ENCODE measurements at places on chromosomes 6 and 20.
A peak's percentile ranks its signal among the peaks of the same experiment; 100 is the strongest.

GRCh38 chr20:43910564-43910963, 4.1 kb upstream of the TOX2 start:
- no peak for DNase-seq

DNA sequence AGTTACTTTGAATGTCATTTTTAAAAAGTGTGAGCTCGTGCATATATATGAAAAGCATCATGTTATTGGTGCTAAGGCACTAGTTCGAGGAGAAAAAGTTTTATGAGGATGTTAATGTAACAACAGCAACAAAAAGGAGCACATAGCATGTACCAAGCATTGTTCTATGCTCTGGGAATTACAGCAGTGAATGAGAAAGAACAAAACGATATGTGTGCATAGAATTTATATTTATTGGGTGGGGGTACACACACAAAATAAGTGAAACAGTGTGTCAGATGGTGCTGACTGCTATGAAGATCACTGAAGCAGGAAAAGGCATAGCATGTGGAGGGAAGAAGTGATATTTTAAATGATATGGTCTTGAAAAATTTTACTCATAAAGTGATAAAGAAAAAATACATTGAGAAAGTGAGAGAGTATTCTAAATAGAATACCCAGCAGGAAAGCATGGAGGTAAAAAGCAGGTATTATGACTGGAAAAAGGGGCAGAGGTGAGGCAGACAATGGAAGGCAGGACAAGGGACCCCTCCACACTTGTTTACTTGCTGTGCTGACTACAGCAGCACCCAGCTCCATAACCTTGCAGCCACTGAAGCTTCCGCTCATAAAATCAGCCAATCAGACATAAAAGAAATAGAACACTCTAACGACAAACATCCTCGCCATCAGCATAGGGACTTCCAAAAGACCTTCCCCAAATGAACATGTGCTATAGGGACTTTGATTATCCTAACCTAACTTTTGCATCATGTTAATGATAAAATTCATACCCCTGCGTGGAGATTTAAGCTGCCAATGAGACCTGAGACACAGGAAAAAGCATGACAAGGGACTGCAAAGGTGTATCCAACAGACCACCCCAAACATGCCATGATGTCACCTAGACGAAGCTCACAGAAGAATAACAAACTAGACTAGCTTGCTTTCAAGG, 119.9 kb downstream of the HFE start:
- no peak for DNase-seq

GRCh38 chr6:72653026-72653425, 31.2 kb downstream of the KCNQ5 start:
- no peak for DNase-seq

DNA sequence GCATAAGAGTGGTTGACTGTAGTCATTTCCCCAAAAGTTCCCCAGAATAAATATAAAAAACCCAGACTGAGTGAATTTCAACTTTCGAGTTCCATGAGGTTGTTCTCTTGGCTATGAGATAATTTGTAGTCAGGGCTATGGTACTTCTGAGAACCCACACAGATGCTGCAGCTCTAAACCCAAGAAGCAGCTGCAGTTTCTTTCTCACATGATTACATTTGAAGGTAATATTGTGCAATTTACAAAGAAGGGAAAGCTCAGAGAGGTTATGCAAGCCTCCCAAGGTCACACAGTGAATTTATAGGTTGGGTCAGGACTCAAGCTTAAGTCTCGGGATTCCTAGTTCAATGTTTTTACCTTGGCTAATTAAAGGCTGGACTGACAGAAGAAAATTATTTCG, 29.7 kb upstream of the CD93 start:
- DNase-seq = peak; percentile 23

- no peak for DNase-seq
Measured at GRCh38 chr6:11828262-11828870, 49.8 kb upstream of the ADTRP start.

DNA sequence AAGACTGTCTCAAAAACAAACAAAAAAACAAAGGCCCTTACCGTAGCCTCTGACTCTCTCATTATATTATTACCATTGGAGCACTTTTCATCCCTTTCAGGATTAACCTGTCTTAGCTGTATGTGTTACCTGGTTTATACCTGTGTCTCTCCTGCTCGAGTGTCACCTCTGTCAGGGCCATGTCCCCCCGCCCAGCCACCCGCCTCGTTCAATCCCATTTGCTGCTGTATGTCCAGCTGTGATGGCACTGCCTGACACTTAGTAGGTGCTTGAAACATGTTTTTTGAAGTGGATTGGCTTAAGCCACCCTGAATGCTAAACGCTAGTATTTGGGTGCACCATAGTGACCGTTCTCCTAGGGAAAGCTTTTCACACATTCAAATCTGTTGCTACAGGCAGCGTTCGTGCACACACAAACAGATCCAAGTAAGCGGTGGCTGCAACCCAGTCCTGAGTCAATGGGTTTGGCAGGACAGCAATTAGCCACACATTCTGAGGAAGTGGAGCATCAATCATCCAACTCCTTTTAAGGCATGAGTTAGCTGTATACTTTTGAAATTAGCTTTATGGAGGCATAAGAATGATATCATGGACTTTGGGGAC, 98.9 kb upstream of the ZNF217 start:
- no peak for DNase-seq

DNA sequence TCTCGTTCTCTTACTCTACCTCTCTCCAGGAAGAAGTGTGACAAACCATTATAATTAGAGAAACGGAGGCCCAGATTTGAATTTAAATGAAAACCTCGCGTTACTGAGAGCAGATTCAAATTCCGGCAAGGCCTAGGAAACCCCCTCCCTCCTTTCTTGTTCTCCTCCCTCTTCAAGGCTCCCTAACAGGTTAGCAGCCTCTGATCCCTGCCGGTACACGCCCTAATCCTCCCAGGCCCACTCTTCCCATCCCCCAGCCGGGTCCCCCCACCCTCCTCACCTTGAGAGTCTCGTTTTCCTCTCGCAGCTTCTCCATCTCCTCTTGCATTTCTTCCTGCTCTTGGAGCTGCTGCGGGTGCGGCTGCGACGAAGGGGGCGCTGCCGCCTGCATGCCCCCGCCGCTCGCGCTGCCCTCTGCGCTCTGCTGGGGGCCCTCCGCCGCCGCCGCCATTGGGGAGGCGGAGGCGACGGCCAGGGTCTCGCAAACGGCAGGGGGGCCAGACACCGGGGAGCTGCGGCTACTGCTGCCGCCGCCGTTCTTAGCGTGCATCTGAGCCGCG, 3.8 kb downstream of the MTCL3 start:
- DNase-seq = no peak

- no peak for DNase-seq
Measured at GRCh38 chr6:38738261-38738660, 23.1 kb downstream of the DNAH8 start.

- no peak for DNase-seq
Measured at GRCh38 chr6:119297049-119297448, 52.5 kb downstream of the MAN1A1 start.

- no peak for DNase-seq
Measured at GRCh38 chr6:157952861-157953351, 28.8 kb upstream of the SYNJ2 start.

GRCh38 chr6:41546866-41547798, 951 bp downstream of the FOXP4 start:
- DNase-seq = peak; percentile 44

DNA sequence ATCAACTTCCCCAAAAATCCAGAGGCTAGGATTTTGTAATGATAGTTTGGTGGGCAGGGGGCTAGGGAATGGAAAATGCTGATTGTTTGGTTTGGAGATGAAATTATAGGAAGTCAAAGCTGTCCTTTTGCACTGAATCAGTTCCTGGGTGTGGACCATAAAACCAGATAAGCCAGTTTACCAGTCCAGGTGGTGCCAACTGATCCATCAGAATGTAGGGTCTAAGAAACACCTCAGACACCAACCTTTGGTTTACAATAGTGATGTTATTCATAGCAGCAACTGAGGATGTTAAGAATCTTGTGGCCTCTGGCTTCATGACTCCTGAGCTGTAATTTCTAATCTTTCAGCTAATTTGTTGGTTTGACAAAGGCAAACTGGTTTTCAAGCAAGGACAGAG, 496.6 kb upstream of the EPHA7 start:
- DNase-seq = no peak

DNA sequence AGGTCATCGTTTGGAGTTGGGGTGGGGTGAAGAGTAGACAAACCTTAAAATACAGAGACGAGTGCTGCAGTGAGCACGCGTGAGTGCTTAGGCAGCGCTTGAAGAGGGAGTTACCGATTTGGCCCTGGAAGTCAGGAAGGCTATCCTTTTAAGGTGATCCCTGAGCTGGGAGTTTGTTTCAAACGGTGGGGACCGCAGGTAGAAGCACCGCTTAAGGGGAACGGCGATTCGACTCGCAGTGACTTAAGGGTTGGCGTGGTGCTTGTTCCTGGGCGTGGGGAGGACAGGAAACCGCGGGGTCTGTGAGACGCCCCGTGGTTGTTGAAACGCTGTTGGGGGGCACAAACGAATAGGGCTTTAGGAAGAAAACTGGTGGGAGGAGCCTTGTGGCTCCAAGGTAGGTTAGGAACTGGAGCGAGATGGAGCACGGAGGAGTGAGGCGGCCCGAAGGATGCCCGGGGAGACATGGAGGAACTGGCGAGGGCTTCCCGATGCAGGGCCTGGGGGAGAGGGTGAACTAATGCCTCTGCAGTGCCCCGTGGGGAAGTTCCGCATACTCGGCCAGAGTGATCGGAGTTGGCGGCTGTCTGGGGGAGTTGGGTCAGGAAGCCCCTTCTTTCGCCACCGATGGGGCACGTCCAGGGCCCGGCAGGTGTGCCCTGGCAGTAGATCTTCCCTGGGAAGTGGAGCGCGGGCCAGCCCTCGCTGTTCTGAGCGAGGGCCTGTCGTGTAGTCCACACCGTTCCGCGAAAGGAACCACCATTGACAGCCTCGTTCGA, 1.3 kb upstream of the CDYL start:
- peak; percentile 58 for DNase-seq

DNA sequence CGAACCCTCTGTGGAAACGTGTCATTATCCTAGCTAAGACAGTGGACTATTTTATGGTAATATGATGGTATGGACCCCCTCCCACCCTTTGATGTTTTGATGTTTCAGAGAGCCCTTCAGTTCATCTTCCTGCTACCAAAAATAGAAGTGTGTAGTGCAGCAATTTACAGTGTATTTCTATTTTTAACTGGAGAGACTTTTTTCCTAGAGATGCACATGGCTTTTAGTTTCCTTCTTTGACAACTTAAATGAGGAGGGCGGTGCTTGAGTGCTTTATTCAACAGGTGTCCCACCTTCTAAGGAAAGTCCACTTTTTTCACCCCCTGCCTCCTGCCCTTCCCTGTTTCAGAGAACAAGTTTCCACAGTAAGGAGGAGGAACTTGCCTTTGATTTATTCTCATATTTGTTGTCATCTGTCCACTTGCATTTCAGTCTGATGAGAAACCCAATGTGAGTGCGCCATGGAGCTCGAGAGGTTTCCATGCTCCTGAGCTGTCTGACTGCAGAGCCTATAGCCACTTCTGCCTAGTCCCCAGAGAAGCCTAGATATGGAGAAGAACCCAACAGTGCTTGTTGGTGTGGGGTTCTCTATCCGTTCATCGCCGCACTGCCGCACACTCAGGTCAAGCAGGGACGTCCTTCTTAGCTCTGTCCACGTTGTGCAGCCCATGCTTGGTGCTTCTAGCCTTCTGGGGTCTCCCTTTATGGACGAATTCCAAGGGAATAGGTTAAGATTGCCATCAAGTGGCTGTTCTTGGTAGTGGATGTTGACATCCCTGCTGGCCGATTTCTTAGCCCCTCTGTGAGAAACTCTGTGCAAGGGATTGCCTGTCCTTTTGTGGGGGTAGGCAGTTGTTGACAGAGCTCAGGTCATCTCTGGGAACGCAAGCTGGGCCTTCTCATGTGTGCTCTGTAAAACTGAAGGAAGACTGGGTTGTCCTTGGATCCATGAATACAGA, 144.2 kb downstream of the JARID2 start:
- DNase-seq = peak; percentile 54

- no peak for DNase-seq
Measured at GRCh38 chr20:53494753-53495152, 98.9 kb downstream of the ZNF217 start.

DNA sequence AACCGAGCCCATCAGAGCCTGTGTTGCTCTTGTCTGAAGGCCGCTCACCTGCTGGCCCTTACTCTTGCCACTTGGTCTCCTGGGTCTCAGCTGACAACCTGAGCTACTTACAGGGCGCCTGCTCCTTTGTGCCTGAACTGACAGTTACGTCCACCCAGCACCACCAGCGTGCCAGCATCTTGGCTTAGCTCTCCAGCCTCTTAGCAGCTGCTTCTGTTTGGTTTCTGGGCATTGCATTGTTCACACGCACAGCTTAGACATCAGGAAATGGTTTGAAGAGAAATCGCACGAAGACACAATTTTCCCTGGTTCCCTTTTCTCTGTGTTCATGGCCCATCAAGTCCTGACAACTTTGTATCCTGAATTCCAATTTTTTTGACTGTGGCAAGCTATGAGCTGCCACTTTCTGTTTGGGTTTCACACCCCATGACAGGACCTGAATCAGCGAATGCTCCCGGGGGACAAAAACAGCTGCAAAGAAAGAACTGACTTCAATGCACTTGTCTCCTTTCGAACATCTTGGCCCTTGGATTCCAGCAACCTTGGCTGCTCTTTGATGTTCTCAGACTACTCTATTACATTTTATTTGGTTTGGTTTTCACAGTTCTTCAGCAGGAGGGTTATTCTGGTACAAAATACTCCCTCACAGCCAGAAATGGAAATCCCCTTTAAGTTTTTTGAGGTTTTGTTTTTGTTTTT, 45.2 kb upstream of the LY86 start:
- no peak for DNase-seq

DNA sequence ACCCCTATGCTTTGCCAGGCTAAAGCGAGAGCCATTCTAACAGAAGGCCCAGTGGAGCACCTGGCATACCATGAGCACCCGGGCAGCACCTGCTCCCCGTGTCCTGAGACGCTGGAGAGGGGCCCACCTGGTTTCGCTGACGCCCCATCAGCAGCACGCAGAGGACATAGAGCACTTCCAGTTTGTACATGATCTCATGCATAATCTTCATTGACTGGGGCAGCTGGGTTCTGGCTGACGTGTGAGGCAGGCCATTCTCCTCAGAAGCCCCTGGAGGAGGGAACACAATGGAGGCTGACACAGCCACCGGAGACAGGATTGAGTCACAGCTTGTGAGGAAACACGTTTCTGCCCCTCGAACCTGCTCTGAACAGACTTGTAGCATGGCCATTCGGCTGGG, 65.4 kb downstream of the MYH7B start:
- no peak for DNase-seq

DNA sequence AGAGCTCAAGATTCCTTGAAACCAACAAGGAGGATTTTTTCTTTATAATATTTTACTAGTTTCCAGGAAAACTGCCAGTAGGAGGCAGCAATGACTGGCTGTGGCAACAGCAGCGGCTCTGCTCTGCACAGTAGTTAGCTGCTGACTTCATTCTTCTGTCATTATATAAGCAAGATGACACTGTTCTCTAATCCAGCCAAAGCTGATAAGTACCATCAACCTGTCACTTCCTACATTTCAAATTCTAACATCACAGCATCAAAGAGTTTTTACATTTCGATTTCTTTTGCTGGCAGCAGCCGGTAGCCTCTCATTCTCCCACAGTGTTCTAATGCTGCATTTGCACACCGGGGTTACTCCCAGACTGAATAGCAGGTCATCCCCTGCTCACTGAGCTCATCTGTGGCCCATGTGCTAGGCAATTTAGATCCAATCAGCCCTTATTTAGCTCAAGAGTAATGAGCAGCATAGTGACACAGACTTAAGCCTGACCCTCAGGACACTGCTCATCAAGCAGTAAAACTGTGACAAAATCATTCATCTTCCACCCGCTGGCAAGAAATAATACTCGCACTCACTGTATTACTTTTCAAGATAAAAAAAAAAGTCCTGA, 67.8 kb downstream of the MMS22L start:
- DNase-seq = peak; percentile 40
